ENCODE measurements at places on chromosomes 7 and 10. TPM values are rescaled to one million over a fixed set of nuclear protein-coding genes. Genes with fewer than 3 reads are reported as not detected.

The GSAP gene
- polyA plus RNA-seq: 11.9 TPM

The TMEM254 gene
- polyA plus RNA-seq: 30.8 TPM

The UNCX gene
- not detected for polyA plus RNA-seq

The EBF3 gene
- not detected for polyA plus RNA-seq

The MCU gene
- 7.9 TPM for polyA plus RNA-seq

The ADCYAP1R1 gene
- polyA plus RNA-seq: not detected

The OR2A12 gene
- not detected for polyA plus RNA-seq

The CLIP2 gene
- polyA plus RNA-seq: 0.94 TPM

The NEURL1 gene
- 0.69 TPM for polyA plus RNA-seq

The ETV1 gene
- 1.7 TPM for polyA plus RNA-seq

The CYP2C8 gene
- 0.24 TPM for polyA plus RNA-seq

DNA sequence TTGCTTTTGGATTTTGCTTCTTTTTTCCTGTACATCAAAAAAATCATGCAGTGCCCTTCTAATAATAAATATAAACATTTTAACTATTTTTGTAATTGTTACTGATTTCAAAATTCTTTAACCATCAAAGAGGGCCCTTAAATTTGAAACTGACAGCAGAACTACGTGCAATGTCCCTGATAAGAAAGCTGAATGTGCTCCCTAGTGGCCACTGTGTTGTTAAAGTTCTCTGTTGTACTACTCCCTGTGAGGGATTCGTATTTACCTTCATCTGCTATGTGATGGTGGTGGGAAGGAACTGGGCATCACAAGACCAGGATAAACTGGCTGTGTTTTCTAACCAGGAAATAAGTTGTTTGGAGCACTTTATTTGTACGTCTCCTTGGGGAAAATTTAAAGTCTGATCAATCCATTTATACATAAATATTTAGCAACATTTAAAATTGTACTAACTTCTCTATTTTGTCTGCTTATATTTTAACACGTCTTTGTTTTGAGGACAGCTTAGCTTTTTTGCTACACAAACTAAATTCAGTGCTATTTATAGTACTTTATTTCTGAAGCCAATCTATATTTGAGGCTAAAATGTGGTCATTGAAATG, 322.4 kb downstream of the HGF start:
- H3K36me3 ChIP-seq: no peaks in the 10 kb centered on the region
- H3K4me1 ChIP-seq: no peaks in the 10 kb centered on the region
- no peak for DNase-seq
- H3K27ac ChIP-seq: no peak overlapping the region

GRCh38 chr10:122168598-122169394, 102.3 kb upstream of the BTBD16 start:
- H3K27me3 ChIP-seq: no peaks in the 10 kb centered on the region
- no peak for DNase-seq

DNA sequence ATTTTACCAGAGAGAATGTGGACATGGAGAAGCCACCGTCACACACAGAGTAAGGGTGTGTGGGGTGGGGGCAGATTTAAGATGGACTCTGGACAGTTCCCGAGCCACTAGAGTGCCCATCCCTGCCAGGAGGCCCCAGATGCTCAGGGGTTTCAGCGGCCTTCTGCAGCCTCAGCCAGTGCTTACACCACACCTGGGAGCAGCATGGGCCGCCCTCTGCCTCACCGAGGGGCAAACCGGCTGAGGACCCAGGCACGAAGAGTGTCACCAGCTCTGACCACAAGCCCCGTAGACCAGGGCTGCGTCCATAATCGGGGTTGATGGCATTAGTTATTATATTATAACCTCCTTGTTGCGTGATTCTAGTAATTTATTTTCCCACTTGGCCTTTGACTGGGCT, 6.7 kb upstream of the MNX1 start:
- H3K4me3 ChIP-seq: no peak overlapping the region
- DNase-seq: no peak
- H3K36me3 ChIP-seq: no peaks in the 10 kb centered on the region
- peaks cover 64% of the 10 kb centered on the region for H3K27me3 ChIP-seq

- no peaks in the 10 kb centered on the region for H3K4me1 ChIP-seq
- no peak overlapping the region for H3K4me3 ChIP-seq
- no peak overlapping the region for H3K27ac ChIP-seq
These were observed 111.9 kb downstream of the INHBA start for GRCh38 chr7:41590986-41591385.

DNA sequence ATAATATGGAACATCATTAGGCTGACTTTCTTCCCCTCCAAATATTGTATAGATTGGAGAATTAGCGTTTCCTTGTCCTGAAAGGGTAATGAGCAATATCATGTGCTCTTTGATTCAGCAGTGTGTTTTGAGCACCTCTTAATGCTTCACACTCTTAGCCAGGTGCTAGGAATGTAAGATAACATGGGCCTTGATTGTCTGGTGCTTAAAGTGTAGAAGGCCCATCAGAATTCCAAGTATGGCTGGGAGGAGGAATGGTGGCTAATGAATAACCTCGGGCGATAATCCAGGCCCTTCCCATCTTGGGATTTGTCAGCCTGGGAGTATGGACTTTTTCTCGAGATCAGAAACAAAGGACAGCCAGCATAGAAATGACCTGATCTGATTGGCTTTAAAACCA, 8.6 kb downstream of the TSPAN13 start:
- no peak overlapping the region for H3K27ac ChIP-seq
- no peak for DNase-seq
- H3K36me3 ChIP-seq: no peaks in the 10 kb centered on the region
- no peak overlapping the region for H3K4me3 ChIP-seq
- H3K27me3 ChIP-seq: no peaks in the 10 kb centered on the region
- no peaks in the 10 kb centered on the region for H3K4me1 ChIP-seq

- peak within 1 kb of the TSS; percentile 69 for H3K4me3 ChIP-seq
- peak within 1 kb of the TSS; percentile 58 for H3K27ac ChIP-seq
- peak; percentile 71 for DNase-seq
- no peaks in the 10 kb centered on the region for H3K27me3 ChIP-seq
- no peaks in the 10 kb centered on the region for H3K36me3 ChIP-seq
These were observed at the start of gene PCBD1 for GRCh38 chr10:70887804-70888800. Gene PCBD1, minus strand, starts transcription at chr10:70888565. Its CDS starts 32 bp downstream, at chr10:70888533.

DNA sequence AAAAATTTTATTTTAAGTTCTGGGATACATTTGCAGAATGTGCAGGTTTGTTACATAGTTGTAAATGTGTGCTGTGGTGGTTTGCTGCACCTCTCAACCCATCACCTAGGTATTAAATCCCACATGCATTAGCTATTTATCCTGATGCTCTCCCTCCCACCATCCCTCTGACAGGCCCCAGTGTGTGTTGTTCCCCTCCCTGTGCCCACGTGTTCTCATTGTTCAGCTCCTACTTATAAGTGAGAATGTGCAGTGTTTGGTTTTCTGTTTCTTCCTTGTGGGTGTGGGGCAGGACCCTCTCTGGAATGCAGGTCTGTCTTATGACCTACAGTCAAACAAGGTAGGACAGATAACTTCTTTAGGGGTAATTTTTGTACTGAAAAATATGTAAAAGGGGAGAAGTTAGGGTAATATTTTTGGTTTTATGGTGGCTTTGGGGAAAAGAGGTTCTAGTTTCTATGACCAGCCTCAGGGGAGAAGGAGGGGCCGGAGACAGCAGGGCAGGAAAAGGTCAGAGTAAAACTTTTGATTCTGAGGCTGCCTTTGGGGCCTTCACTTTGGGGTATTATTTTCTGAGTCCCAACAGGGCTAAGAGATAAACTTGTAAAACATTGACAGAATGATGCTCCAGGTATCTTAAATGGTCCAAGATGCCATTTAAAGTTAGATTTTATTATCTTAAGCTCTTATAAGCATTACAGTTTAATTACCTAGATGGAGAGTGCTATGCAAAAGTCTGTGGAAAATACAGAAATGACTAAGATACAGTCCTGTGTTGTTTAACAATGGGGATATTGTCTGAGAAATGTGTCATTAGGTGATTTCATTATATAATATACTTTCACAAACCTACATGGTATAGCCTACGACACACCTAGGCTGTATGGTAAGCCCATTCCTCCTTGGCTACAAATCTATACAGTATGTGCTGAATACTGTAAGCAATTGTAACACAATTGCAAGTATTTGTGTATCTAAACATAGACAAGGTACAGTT, 354.8 kb downstream of the ABCA13 start:
- H3K4me3 ChIP-seq: no peak overlapping the region
- H3K36me3 ChIP-seq: no peaks in the 10 kb centered on the region
- no peak for DNase-seq
- H3K4me1 ChIP-seq: no peaks in the 10 kb centered on the region

GRCh38 chr10:6581778-6582228, 1.7 kb upstream of the PRKCQ start:
- no peaks in the 10 kb centered on the region for H3K27me3 ChIP-seq
- peak overlapping the region; percentile 83 for H3K27ac ChIP-seq
- no peaks in the 10 kb centered on the region for H3K36me3 ChIP-seq
- H3K4me1 ChIP-seq: peaks cover 50% of the 10 kb centered on the region
- no peak for DNase-seq
- H3K4me3 ChIP-seq: peak overlapping the region; percentile 81

- no peaks in the 10 kb centered on the region for H3K27me3 ChIP-seq
- DNase-seq: no peak
- H3K27ac ChIP-seq: peak overlapping the region; percentile 27
- H3K36me3 ChIP-seq: no peaks in the 10 kb centered on the region
These were observed 124.2 kb downstream of the ARHGAP22 start for GRCh38 chr10:48480397-48481374.

GRCh38 chr7:17411922-17412321, 113.5 kb downstream of the AHR start:
- no peaks in the 10 kb centered on the region for H3K27me3 ChIP-seq
- no peak for DNase-seq
- no peak overlapping the region for H3K4me3 ChIP-seq
- no peak overlapping the region for H3K27ac ChIP-seq

GRCh38 chr7:65992526-65992925, 10.5 kb upstream of the GUSB start:
- H3K27ac ChIP-seq: no peak overlapping the region
- no peak for DNase-seq
- no peaks in the 10 kb centered on the region for H3K4me1 ChIP-seq
- no peaks in the 10 kb centered on the region for H3K36me3 ChIP-seq
- no peak overlapping the region for H3K4me3 ChIP-seq

DNA sequence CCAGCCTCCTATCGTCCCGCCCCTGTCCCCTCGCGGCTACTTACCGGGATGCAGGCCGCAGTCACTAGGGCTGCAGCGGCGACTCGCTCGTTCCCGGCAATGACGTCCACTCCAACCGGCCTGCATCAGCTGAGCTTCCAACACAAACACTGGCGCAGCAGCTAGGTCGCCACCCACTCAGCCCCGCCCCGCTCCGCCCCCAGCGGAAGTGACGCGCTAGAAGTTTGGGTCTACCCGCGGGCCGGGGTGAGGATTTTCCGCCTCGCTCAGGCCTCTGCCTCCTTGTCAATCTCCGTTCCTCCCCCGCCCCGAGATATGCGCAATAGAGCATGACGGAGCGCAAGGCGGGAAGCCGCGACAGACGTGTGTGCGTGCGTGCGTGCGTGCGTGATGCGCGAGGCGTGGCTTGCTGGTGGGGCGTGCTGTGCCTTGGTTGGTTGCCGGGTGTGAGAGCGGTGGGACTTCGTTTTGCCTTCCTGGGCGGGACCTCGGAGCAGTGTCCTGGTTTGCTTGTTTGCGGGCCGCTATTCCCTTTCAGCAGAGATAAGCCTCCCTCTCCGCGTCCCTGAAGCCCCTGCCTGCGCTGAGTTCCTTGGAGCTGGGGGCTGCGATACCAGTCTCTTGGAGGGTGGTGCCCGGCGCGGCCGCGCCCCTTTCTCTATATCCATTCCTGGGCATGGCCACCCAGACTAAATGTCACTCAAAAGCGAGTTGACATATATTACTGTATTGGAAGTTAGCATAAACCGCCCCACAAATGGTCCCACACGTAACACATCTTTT, at the start of gene PNPLA8:
PNPLA8 (minus strand) TSS at position 151 of the 783 bp plus-strand sequence. CDS start 10,644 bp downstream, outside the sequence.
- peaks cover 33% of the 10 kb centered on the region for H3K4me1 ChIP-seq
- H3K4me3 ChIP-seq: peak within 1 kb of the TSS; percentile 83
- H3K27ac ChIP-seq: peak within 1 kb of the TSS; percentile 98
- no peaks in the 10 kb centered on the region for H3K27me3 ChIP-seq

DNA sequence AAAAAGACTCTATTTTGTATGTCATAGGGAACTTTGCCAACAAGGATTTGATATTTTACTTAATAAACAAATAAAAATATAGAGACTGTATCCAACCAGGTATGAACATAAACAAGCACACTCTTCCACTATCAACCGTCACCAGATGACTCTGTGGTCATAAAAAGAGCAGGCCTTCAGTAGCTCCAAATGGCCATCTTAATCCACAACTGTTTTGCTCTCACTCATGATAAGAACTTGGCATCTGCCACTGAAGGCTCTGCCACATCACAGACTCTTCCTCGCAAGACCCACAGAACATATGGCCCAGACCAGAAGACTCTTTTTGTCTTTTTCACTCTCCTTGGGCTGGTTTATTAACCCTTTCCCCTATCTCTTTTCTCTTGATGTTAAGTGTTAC, 98.7 kb upstream of the POM121L12 start:
- H3K27ac ChIP-seq: no peak overlapping the region
- H3K36me3 ChIP-seq: no peaks in the 10 kb centered on the region
- DNase-seq: no peak
- H3K4me1 ChIP-seq: no peaks in the 10 kb centered on the region
- no peaks in the 10 kb centered on the region for H3K27me3 ChIP-seq

DNA sequence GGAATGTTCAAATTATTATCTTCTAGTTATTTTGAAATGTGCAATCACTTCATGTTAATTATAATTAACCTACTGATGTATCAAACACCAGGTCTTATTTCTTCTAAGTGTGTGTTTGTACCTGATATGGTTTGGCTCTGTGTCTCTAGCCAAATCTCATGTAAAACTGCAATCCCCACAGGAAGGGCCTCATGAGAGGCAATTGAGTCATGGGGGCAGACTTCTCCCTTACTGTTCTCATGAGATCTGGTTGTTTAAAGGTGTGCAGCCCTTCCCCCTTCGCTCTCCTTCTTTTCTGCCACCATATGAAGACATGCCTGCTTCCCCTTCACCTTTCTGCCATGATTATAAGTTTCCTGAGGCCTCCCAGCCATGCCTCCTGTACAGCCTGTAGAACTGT, 18.6 kb upstream of the PRKCQ start:
- no peaks in the 10 kb centered on the region for H3K27me3 ChIP-seq
- peaks cover 68% of the 10 kb centered on the region for H3K4me1 ChIP-seq
- DNase-seq: no peak
- peaks cover 3% of the 10 kb centered on the region for H3K36me3 ChIP-seq

- no peak overlapping the region for H3K4me3 ChIP-seq
- no peaks in the 10 kb centered on the region for H3K27me3 ChIP-seq
- DNase-seq: no peak
- no peaks in the 10 kb centered on the region for H3K4me1 ChIP-seq
- no peak overlapping the region for H3K27ac ChIP-seq
These were observed 64.6 kb downstream of the KLF6 start for GRCh38 chr10:3720228-3721019.

- no peaks in the 10 kb centered on the region for H3K27me3 ChIP-seq
- no peak for DNase-seq
- H3K4me1 ChIP-seq: no peaks in the 10 kb centered on the region
- no peak overlapping the region for H3K27ac ChIP-seq
These were observed 102.7 kb downstream of the ZWINT start for GRCh38 chr10:56258378-56258777.

GRCh38 chr10:19848226-19848985, 32.2 kb downstream of the PLXDC2 start:
- H3K27ac ChIP-seq: no peak overlapping the region
- no peaks in the 10 kb centered on the region for H3K27me3 ChIP-seq
- H3K4me3 ChIP-seq: no peak overlapping the region
- H3K4me1 ChIP-seq: no peaks in the 10 kb centered on the region
- no peak for DNase-seq
- H3K36me3 ChIP-seq: no peaks in the 10 kb centered on the region

- no peak overlapping the region for H3K27ac ChIP-seq
- DNase-seq: no peak
- no peaks in the 10 kb centered on the region for H3K27me3 ChIP-seq
- H3K4me3 ChIP-seq: no peak overlapping the region
- H3K4me1 ChIP-seq: peaks cover 42% of the 10 kb centered on the region
These were observed 226.1 kb downstream of the PTEN start for GRCh38 chr10:88089498-88089897.

Data from CD8-positive, alpha-beta memory T cell (primary cell).